NCI-H345 (cell line): ENCODE measurements at places on chromosomes 12 and 14.

- DNase-seq, result peak; percentile 32
Observed at GRCh38 chr14:78227248-78228077, 57.3 kb downstream of the NRXN3 start.

DNA sequence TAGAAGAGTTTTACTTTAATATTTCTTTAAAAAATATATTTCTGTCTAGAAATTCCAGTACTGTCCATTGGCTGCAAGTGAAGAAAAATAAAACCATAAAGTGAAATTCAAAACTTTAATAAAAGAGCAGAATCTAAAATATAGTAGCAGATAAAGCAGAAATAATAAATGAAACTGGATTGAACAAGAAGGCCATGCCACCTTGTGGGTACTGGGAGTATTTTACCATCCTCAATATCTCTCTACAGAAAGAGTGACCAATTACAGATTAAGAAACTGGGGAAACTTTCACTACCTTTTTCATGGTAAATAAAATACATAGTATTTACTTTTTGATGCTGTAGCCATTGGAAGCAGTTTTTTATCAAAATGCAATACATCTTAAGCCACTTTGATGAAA lies 220.5 kb downstream of the BCAT1 start:
- no peak for DNase-seq

- no peak for DNase-seq
Observed at GRCh38 chr12:124842073-124842749, 21.5 kb downstream of the SCARB1 start.

- no peak for DNase-seq
Observed at GRCh38 chr12:12474931-12475795, 87.5 kb downstream of the DUSP16 start.

DNA sequence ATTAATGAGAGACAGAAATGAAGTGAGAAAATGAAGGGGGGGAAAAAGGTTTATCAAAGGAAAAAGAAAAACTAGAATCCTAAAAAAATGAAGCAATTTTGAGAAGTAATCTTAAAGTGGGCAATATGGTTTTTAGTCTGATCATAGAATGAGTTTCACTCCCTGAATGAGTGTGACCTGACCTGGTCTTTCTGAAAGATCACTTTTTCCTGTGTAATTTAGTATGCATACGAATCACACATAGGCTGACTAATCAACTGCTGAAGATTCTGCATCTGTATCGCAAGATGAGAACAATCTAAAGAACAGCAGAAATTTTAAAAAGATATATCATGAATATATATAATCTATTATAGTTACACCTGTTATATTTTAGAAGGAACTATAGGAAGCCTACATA lies 11.3 kb downstream of the GNPTAB start:
- DNase-seq, result no peak

- DNase-seq, result no peak
Observed at GRCh38 chr12:27284751-27285150, 40.7 kb downstream of the STK38L start.

DNA sequence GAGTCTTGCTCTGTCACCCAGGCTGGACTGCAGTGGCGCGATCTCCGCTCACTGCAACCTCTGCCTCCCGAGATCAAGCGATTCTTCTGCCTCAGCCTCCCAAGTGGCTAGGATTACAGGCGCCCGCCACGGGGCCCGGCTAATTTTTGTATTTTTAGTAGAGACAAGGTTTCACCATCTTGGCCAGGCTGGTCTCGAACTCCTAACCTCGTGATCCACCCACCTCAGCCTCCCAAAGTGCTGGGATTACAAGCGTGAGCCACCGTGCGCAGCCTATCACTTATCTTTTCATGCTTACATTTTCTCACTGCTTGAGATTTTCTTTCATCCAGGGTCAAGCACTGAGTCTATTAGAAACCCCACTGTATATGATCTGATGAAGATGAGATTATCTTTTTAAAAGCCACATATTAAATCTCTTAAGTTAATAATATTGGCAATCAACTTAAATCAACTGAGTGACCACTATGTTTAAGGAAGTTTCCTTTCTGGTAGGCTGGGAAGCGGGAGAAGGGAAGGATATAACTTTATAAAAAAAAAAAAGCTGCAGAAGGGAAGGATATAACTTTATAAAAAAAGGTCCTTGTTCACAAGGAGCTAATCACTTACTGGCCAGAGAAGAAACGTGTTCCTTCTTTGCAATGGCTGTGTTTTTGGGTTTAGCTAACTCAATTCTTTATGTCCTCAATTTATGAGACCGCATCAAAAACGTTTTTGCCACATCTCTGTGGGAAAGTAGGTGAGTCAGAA lies 1.3 kb upstream of the MDM2 start:
- DNase-seq, result no peak

DNA sequence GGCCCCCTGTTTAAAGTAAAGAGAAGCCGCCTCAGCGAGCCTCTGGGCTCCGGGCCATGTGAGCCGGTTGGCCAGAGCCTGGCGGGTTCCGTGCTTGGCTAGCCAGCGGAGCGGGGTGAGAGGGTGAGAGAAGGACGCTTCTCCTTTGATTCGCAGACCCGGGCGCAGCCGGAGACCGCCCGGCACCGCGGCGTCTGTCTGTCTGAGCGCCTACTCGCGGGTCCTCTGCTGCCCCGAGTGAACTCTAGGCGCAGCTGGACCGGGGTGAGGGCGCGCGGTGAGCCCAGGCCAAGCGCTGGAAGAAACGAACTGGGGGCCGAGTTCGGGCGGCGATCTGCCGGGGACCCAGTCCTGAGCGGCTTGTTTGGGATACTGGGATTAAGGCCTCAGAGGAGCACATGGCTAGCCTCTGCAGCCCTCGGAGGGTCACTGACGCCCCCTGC lies 41.4 kb upstream of the TBX5 start:
- no peak for DNase-seq

DNA sequence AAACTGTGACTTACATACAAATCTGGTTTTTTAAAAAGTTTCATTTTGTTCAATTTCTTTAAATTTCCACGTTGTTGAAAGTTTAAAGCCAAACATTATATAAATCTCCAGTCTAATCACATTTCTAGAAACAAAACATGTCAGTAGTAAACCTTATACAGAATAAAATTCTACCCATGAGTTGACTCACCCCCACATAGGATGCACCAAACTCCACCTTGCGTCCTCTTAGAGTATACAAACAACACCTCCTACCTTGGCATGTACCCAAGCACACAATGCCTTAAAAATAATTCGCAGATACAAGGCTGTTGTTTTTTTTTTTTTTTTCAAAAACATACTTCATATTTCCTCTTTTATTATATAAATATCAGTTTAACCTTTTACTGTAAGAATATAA lies 3.3 kb downstream of the FBXL14 start:
- DNase-seq, result peak; percentile 17

GRCh38 chr14:74988993-74989392 lies 13.7 kb upstream of the EIF2B2 start:
- DNase-seq, result no peak

DNA sequence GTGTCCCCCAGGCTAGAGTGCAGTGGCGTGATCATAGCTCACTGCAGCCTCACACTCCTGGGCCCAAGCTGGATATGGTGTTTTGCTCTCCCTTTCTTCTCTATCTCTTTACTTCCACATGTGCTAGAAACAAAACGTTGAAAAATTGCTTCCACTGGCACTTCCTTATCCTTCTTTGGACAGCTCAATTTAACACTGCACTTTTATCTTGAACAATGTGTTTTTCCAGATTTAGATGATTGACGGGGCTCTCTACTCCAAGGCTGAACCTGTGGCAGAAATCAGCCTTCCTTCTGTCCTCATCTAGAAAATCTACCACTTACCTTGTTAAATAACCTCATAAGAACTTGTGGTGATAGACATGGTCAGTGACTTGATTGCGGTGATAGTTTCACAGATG lies 165.1 kb downstream of the DAD1 start:
- no peak for DNase-seq

DNA sequence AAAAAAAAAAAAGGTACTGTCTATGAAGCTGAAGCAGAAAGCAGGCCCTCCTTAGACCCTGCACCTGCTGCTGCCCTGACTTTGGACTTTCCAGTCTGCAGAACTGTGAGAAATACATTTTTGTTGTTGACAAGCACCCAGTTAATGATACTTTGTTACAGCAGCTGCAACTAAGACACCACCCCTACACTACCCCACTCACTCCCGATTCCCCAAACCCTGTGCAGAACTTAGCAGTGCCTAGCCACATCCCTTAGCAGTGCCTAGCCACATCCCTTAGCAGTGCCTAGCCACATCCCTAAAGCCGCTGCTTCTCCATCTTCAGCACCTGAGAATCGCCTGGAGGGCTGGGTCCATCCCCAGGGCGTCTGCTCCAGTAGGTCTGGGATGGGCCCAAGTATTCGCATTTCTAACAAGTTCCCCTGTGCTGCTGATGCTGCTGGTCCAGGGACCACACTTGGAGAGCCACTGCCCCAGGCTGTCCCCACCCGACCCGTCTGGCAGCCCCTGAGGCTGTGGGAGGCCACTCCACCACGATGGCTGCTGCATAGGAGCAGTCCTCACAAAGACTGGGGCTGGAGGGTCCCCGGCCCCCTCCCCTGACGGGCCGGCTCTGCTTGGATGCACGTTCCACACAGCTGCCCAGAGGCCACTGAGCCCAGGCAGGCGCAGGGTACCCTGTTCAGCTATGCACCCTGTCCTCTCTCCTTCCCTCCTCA lies 10.8 kb upstream of the PPP1R13B start:
- DNase-seq, result no peak

- no peak for DNase-seq
Observed at GRCh38 chr12:52682938-52683574, 2.8 kb upstream of the KRT1 start.

DNA sequence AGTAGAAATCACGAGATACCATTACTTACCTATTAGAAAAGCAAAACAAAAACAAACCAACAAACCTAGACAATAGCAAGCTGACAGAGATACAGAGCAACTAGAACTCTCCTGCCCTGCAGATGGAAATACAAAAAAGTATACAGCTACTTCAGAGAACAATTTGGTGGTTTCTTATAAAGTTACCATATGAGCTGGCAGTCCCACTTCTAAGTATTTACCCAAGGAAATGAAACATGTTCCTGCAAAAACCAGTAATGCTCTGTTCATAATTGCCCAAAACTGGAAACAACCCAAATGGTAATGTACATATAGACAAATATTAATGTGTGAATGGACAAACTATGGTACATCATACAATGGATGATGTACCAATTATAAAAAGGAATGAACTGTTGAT lies 31.7 kb downstream of the FUT8 start:
- DNase-seq, result no peak

DNA sequence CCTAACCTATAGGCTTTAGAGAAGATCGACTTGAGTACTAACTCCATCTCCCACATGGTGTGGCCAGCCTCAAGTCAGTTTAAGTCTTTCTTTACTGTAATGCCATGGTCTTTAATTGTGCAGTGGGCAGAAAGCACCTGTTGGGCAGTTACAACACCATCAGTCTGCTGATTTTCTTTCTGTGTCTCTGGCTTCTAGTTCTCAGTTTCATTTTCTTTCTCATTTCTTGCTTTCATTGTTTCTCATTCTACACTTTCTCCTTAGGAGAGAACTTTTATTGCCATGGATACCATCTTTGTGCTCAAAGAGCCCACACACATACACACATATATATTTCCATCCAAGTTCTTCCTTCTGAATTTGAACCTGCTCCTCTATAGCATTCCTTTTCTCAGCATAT lies 96.1 kb upstream of the SLC16A7 start:
- DNase-seq, result no peak

- no peak for DNase-seq
Observed at GRCh38 chr14:103828315-103828967, 18.9 kb downstream of the PPP1R13B start.

DNA sequence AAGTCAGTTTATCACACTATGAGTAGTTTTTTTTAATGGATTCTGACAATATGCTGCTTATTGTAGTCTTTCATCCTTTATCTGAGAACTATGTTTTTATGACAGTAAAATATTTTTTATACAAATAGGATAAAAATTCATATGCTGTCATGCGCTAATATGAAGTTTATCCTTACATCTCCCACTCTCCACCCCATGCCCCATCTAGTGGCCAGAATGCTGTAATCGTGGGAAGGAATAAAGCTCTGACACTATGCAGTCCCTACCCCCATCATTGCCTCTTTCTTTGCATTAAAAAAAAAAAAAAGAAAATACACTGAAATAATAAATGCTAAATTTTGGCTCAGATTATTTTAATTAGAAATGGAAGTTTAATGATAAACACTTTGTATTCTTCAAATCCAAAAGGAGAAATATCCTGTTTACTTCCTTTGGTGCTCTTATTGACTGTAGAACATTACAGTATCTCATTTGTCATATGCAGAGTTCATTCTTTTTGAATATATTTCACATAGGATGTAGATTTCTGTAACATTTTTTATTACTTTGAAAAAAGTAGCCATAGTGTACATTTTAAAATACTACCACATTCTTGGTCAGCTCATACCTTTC lies 145.9 kb upstream of the SLCO1C1 start:
- no peak for DNase-seq
